ENCODE measurements at places on chromosomes 6 and 20. TPM values are rescaled to one million over a fixed set of nuclear protein-coding genes. Genes with fewer than 3 reads are reported as not detected.

The HLA-DPA1 gene
- total RNA-seq, result 185 TPM

DNA sequence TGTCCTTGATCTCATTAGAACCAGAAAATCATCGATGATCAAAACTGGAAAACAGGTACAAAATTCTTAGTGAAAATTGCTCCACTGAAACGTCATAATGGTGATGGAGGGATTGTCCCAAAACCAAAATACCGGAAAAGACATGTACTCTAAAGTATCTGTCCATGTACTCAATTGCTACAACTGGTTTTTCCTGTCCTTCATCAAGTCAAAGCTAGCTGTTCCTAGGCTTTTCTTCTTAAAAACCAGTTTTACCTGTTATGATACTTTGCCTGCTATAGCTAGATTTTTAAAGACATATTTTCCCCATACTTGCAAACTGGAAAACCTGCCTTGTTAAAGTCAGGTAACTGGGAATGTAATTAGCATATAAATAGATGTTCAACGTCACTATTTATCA lies 50.5 kb upstream of the LRRC1 start:
- no peak for DNase-seq

DNA sequence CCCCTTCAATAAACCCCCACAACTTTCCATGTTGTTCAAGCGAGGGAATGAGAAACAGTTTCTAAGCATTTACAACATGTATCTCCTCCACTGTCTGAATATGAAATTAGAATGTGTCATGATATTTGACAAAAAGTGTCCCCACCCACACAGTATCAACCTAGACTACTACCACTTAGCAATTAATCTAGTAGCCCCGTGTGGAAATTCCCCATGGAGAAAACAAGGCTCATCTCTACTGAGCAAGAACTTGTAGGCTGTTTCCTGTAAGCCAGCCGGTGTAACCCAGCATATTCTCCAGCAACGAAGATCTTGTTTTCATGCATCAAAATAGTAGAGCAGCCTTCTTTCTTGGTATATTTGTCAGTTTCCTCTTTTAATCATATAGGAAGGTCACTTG lies 115.0 kb downstream of the IRF4 start:
- DNase-seq, result no peak

DNA sequence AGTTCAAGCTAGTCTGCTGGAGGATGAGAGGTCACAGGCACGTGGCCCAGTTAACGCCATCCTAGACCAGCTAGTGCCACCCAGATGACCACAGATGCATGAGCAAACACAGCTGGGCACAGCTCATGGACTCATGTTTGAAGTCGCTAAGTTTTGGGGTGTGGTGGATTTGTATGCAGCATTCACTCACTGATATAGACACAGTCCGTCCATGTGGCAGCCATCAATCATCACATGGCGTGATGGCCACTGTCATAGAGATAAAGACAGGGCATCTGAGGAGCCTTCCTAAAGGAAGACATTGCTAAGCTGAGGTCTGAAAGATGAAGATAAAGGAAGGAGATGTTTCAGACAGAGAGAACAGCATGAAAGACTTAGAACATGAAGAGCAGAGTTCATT lies 154.4 kb upstream of the JAG1 start:
- no peak for DNase-seq

Data from mucosa of gallbladder (tissue), 1 donor.